AML-193 (cell line): ENCODE measurements at places on chromosomes 5 and 9.

DNA sequence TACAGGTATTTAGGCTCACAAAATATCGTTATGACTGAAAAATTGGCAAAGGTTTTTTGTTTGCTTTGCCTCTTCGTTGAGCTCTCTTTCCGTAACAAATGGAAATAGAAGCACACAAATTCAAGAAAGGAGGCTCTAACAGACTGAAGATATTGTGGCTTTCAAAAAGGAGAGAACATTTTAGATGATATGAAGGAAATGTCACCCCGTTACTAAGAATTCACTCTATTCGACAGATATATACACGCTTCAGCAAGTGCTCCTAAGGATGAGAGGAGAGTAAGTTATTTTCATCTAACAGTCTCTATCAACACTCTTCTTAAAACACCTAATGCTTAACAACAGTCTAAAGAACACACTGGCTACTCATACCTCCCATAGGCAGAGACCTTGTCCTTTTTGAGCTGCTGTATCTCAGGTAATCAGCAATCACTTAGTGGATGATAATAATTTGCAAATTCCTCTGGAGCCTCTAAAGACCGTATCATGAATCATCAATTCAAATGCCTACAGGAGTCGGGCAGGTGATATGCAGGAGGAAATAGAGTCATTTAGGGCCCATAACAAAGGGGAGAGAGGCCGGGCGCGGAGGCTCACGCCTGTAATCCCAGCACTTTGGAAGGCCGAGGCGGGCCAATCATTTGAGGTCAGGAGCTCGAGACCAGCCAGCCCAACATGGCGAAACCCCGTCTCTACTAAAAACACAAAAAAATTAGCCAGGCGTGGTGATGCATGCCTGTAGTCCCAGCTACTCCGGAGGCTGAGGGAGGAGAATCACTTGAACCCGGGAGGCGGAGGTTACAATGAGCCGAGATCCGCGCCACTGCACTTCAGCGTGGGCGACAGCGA lies 1.4 kb upstream of the HSDL2 start:
- DNase-seq = no peak

GRCh38 chr9:35110327-35110761 lies 5.3 kb downstream of the ATOSB start:
- DNase-seq = no peak

DNA sequence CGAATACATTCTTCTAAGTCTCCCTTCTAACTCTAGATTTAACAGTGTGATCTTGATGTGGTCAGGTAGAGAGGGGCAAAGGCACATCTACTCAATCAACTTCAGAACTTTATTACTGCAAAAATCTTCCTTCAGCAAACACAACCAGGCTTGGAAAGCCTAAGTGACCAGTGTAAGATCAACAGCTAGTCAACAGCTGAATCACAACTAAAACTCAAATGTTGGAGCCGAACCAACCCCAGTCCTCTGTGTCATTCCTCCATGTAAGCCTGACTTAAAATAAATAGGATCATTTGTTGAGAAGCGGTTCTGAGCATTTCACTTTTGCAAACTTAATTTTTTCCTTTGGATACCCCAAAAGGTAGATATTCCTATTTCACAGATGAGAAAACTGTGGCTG lies 352.7 kb downstream of the EBF1 start:
- DNase-seq = no peak

GRCh38 chr9:35162605-35163315 lies 951 bp downstream of the UNC13B start:
- DNase-seq = no peak

- no peak for DNase-seq
Observed at GRCh38 chr5:15936505-15937245, 242.9 kb downstream of the MARCHF11 start.

DNA sequence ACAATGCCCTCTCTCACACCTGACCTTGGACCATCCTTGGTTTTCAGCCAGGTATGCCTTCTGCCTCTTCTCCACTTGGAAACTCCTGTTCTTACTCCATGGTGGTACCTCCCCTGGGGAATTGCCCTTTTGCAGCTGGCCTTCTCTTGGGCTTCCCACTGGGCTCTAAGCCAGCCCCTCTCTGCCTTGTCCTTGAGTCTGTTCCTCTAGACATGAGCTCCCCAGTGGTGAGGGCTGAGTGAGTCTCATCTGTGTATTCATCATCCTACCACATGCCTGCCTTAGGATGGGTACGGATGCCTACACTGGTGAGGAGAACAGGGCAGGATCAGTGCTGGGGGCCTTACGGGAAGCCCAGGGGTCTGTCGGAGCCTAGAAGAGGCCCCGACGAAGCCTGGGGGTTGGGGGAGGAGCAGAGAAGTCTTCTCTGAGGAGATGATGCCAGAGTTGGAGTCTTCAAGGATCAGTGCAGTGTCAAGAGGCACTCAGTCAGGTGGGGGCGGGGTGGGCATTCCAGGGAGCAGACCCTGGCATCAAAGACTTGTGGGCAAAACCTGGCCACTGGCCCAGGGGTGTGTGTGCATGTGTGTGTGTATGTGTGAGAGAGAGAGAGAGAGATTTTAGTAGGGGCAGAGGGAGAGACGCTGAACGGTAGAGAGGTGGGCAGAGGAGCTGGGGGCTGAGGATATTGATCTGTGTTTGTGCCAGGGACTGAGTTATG lies 5.2 kb upstream of the CRB2 start:
- DNase-seq = no peak
